ENCODE measurements at places on chromosomes 11 and 22.

DNA sequence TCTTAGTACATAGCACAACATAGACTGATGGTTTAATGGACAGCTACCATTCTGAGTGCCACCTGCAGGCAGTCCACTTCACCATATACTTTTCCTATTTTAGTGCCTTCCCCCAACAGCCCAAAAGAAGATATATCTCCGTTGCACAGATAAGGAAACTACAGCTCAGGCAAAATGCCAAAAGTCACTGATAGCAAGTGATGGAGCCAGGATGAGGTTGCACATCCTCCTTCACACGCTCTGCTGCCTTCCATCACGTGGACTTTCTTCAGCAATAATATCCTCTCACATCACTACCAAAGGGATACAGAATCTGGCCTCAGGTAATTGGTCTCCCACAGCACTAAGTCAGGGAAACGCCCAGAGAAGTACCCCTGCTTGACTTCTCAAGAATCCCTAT, 7.5 kb downstream of the TCF20 start:
- no peak for DNase-seq

DNA sequence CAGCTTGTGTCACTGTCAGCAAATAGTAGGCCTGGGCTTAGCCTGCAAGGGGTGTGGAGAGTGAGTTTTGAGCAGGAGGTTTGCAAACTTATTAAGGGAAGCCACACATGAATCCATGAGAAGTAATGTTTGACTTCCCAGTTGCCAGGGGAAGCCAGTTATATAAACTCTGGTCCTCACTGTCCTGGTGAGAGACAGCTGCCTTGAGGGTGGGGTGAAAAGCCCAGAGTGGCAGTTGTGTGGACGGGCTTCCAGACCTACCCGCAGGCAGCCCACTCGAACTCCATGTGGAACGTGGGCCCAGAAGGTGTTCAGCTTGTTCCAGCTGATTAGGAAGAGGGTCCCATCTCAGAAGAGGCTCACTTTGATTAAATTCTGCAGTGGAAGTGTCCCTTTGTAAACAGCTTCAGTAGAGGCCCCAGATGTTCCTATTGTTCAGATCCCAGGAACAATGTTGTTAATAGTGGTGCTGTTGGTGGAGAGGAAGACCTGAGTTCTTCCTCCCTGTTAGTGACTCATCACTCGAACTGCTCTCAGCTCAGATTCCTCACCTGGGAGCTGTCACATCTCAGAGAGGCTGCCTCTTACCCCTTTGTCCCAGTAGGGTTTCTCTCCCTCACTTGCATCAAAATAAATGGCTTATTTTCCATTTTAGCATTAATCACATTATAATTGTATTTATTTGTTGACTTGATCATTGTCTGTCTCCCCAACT, 63.4 kb downstream of the GRAMD1B start:
- no peak for DNase-seq

DNA sequence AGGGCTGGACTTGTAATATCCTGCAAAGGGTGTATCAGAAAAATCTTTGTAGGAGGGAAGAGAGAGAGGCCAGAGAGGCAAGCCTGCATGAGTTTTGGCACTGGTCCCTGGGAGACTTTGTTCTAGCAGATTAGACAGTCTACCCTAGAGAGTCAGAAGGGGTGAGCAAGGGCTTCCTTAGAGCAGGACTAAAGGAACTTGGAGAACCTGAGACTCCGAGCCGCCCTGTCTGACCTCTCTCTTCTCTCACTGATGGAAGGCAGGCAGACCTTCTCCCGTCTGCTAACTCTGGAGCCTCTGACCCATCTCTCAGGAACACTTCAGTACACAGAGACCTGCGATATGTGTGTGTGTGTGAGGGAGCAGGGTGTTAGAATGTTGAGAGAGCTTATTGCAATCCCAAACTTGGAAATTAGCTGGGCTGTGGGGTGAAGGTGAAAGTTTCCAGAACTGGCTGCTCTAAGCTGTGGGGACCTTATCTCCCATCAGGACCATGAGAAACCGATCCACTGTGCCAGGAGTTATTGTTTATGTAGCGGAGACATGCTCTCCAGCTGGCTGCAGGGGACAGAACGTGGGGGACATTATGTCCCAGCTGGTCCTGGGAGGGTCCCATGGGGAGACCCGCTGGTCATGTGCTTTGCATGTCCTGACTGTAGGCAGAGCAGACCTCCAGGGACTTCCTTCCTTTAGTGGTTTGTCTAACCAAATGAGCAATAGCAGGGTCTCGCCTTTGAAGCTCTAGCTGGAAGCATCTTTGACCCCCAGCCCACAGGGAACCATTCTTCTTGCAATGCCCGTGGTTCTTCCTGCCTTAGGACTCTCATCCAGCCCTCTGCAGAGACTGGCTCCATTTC, 51.1 kb downstream of the TIMP3 start:
- no peak for DNase-seq

DNA sequence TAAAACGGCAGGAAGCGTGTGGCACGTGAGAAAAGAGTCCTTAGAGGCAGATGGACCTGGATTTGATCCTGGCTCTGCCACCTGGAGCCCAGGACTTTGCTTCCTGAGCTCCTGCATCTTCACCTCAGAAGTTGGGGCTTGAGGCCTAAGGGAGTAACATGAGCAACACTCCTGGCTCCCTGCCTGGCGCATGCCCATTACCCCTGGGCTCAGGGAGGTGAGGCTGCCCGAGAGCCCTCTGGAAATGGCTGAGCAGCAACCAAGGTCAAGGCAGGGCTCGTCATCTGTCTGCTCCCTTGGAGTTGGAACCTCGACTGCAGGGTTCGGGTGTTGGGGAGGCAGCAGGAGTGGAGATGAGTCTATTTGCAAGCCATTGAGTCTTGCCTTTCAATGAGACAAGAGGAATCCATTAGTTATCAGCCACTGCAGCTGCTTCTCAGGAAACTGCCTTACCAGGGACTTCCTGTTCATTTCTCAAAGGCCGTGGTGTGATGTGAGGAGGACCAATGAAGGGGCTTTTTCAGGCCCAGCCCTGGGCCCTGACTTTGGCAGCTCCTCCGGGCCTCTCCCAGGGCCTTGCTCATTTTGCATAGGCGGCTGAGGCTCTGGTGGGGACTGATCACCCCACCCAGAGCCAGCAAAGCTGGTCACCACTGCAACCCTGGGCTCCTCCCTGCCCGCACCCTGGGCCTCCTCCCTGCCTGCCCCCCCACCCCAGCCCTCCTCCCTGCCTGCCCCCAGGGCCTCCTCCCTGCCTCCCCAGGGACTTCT, 6.4 kb downstream of the FADS2 start:
- peak; percentile 54 for DNase-seq

GRCh38 chr11:48109046-48109666, 107.5 kb upstream of the OR4B1 start:
- DNase-seq: no peak

DNA sequence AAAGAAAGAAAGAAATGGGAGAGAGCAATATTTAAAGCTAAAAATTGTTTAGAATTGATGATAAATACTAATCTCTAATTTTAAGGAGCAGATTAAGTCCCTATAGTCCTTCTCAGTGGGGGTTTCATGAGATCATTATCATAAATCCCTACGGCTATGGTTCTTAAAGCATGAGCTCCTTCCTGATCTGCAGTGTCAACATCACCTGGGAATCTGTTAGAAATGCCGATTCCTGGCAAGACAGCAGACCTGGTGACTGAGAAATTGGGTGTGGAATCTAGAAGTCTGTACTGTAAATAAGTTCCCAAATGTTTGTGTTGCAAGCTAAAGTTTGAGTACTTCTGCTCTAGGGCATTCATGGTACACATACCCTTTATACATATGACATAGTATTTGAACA, 12.6 kb downstream of the HIKESHI start:
- DNase-seq: no peak

DNA sequence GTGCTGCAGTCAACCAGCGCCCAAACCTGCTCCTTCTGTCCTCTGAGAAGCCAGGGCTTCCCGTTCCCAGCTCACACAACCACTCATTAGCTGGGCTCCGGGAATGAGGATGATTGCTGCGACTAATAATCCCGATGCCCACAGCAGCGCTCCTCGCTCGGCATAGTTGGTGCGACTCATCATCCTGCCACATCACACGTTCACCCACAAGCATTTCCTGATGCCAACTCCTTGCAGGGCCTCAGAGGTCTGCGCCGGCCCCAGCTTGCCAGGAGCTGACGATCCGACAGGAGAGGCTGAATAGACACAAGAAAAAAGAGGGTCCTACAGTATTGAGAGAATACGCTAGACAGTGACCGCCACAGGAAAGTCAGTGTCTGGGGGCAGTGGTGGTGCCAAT, 10.6 kb upstream of the CSNK1E start:
- DNase-seq: no peak

Data from T-helper 22 cell (primary cell).